ENCODE measurements at places on chromosomes 1 and 21.
A peak's percentile ranks its signal among the peaks of the same experiment; 100 is the strongest.

DNA sequence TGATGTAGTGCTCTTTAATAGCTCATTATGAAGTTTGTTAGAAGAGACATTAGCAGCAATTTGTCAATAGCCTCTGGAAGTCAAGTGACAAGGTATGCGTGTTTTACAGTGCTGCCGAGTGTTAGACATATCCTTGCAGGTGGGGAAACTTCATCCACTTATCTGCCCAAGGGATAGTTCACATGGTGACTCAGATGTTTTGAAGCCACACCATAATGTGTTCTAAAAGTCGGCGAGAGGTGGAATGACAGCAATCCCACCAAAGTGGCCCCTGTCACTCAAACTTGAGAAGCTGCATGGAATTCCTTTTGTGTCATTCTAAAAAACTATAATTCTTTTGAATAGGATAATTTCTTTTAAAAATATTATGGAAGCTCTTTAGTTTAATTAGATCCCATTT is 98.1 kb downstream of the RUNX1 start:
- DNase-seq = no peak

DNA sequence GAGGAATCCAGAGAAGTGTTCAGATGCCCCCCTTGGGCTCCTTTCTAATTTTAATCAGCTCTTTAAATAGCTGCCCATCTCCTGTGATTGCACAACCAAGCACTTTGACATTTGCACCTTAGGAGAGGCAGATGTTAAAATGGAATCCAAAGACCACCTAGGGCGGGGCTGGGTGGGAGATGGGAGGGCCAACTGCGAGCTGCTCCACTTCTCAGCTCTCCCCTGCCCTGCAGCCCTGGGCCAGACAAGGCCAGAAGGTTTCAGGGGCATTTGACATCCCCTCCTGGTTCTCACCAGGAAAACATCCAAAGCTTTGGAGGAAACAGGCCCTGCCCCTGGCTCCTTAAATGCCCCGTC is 106.9 kb downstream of the DHRS3 start:
- DNase-seq = no peak

DNA sequence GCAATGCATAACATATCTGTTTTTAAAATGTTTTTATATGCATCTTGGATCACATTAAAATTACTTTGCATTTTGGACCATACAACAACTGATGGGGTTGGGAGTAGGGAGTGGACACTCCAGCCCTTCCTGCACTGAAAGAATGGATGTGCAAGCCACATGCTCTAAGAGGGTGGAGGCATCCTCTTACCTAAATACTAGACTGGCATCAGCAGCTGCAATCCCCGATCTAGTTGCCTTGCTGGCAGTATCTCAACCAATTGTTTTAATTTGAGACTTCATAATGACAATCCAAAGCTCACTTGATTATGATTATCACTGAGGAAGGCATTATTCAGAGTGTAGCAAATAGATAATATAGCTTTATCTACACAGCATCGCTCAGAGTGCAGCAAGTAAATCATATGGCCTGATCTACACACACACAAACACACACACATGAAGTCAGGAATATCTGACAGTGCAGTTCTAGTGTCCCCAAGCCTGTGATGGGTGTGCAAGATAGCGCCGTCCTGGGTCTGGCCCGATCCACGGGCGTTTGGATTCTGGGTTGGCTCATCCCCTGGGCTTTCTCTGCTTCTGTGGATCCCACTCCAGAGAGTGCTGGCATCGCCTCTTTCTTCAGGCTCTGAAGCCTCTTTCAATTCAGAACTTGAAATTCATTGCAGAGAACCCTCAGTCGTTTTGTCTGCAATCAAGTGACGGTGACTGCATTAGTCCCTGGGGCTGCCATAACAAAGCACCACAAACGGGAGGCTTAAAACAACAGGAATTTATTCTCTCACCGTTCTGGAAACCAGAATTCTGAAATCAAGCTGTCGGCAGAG is 181.3 kb downstream of the ETS2 start:
- DNase-seq = no peak

DNA sequence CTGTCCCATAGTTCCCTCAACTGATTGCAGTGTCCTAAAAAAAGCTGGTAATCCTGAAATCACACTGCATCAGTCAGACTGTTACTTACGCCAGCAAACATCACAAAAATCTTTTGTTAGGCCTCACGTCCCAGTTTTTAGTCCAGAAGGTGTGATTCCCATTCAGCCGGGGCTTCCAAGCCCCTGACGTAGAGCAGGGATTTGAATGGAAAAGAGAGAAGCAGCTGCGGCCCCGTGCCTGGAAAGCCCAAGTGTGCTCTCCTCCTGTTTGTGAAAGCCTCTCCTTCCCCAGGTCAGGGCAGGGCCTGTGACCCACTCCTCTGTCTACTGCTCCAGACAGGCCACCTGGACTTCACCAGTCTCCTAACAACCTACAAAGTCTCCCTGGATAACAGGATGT is 20.7 kb downstream of the KCNA10 start:
- no peak for DNase-seq

- no peak for DNase-seq
These were observed 8.0 kb downstream of the DHX9 start for GRCh38 chr1:182847105-182847504.

DNA sequence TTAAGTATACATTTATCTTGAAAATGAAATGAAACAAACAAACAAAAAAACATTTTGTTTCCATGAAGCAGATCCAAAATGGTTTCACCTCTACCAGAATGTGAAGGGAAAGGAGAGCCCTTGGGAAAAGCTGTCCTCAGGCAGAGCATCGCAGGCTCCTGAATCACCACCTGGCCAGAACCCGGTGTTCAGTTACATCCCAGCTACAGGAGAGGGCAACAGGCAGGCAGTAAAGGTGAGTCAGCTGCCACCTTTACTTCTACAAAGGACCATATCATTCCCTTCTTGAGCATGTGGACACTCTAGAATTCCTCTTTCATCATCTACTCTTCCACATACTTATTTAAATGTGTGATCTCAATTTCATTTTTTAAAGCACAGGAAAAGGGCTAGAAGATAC is 151.2 kb downstream of the PIGK start:
- DNase-seq = no peak

GRCh38 chr21:41651406-41651805 is 115.4 kb downstream of the RIPK4 start:
- DNase-seq = no peak

DNA sequence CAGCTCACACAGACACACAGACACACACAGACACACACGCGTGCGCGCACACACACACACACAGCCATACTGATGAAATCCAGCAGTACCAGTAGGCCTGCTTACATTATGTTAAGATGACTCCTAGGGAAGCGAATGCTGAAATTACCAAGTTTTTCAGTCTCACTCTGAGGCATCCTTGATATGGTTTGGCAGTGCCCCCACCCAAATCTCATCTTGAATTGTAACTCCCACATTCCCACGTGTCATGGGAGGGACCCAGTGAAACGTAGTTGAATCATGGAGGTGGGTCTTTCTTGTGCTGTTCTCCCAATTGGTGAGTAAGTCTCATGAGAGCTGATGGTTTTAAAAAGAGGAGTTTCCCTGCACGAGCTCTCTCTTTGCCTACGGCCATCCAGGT is 64.1 kb downstream of the TIAM1 start:
- no peak for DNase-seq

GRCh38 chr1:2098839-2099785 is 48.9 kb downstream of the PRKCZ start:
- DNase-seq = no peak

- no peak for DNase-seq
These were observed 19.0 kb downstream of the CLIC6 start for GRCh38 chr21:34687745-34688144.

DNA sequence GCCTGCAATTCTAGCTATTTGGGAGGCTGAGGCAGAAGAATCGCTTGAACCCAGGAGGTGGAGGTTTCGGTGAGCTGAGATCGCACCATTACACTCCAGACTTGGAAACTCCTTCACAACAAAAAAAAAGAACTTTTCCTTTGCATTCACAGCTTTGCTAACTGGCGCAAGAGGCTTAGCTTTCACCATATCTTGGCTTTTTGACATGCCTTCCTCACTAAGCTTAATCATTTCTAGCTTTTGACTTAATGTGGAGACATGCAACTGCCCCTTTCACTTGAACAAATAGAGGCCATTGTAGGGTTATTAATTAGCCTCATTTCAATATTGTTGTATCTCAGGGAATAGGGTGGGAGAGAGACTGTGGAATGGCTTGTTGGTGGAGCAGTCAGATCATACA is 8.7 kb downstream of the KPNA6 start:
- no peak for DNase-seq

DNA sequence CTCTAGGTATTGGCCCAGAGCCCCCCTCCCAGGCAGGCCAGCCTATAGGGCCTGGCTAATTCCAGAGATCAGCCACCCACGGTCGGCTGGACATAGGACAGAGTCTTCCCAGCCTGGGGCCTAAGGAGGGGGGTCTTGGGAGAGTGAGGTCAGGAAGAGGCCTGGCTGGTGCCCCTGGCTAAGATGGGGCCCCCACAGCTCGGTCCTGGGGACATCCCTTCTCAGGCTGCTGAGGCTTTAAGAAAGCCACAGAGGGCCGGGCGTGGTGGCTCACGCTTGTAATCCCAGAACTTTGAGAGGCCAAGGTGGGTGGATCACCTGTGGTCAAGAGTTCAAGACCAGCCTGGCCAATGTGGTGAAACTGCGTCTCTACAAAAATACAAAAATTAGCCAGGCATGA is 2.5 kb downstream of the C1orf167 start:
- DNase-seq = no peak

DNA sequence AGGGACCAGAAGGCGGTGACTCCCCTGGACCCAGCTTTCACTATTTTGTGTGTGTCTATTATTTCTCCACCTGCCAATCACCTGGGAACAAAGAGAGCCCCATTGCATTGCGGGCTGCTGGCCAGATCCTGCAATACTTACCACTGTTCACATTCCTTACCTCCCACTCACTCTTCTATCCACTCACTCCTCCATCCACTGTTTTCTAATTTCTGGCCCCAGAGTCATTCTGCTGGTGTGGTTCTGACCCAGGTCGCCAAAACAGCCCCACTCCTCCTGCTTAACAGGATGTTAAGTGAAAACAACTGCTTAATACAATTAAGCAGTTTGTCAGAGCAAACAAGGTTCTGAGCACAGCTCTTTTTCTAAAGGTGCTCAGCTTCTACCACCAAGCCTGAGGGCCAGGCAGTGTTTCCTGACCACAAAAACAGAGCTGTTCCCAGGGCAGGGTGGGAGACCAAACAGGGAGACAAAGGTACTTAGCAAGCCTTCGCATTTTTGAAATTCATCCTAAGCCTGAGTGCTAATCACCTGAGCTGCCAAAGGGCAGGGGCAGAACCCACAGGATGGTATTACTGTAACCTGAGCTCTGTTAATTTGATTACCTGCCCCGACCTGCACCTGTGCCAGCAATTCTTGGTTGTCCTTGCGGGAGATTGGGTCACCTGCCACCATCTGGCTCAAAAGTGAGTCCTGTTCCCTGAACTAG is 38.5 kb upstream of the EFCAB14 start:
- no peak for DNase-seq

- no peak for DNase-seq
These were observed 23.0 kb downstream of the LRRN2 start for GRCh38 chr1:204662530-204662929.

DNA sequence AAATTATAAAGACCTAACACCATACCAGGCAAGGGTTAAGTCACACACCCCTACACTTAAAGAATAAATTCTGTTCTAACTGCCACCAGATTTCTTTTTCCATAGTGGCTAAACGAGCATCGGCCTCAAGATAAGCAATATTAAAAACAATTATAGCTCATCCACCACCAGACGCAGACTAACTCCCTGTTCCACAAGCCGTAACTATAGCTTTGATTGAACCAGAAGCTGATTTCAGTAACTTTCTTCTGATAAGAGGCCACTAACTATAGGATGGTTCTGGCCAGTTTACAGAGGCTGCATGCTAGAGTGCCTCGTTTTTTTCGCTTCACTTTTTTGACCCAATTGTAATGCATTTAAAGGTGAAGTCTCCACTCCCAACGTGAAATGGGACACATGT is 238.8 kb downstream of the MRPL39 start:
- DNase-seq = no peak

GRCh38 chr1:112544751-112545150 is 36.0 kb downstream of the WNT2B start:
- peak; percentile 63 for DNase-seq

- DNase-seq = peak; percentile 90
These were observed 9.6 kb upstream of the PLA2G4A start for GRCh38 chr1:186819126-186819525.

DNA sequence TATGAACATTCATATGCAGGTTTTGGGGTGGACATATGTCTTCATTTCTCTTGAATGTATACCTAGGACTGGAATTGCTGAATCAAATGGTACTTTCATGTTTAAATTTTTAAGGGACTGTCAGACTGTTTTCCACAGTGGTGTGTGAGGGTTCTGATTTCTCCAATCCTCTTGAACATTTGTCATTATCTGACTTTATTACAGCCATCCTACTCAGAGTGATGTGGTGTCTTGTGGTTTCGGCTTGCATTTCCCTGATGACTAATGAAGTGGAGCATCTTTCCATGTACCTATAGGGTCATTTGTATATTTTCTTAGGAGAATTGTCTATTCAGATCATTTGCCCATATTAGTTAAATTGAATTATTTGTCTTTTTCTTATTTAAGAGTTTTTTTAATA is 35.4 kb upstream of the ZNF281 start:
- peak; percentile 77 for DNase-seq

GRCh38 chr1:23446661-23447310 is 22.2 kb upstream of the TCEA3 start:
- no peak for DNase-seq

- DNase-seq = no peak
These were observed 146.0 kb upstream of the KIAA0040 start for GRCh38 chr1:175338387-175339135.

GRCh38 chr1:81071072-81071858 is 729.5 kb upstream of the ADGRL2 start:
- DNase-seq = peak; percentile 1

DNA sequence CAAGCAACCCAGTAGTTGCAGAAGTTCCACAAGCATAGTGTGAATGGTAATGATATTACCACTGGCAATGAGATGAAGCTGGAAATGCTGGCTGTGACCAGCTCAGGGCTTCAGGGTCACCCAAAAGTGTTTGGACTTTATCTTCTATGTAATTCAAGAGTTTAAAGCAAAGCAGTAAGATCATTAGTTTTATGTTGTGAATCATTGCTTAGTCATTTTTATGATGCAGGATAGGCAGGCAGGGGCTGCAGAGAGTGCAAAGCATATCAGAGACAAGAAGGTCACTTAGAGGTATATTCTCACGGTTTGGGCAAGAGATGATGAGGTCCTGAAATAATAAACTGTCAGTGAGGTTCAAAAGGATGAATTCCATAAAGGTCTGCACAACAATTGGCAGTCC is 147.4 kb downstream of the OLFM3 start:
- no peak for DNase-seq

GRCh38 chr1:162765788-162766187 is 24.7 kb upstream of the HSD17B7 start:
- no peak for DNase-seq

DNA sequence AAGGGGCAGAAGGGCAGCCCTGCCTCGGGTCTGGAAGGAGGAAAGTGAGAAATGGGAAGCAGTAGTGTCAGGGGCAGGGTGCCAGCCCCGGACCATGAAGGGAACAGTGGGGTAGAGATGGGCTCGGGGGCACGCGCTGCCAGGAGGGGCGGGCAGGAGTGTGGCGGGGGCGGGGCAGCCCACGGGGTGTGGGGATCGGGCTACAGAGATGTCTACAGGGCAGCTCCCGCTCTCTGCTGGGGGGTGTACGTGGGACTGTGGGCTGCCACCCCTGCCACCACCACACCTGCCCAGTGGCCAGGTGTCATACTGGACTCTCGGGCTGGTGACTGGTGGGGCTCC is 7.4 kb downstream of the ARHGEF16 start:
- no peak for DNase-seq

GRCh38 chr1:14689996-14690615 is 91.6 kb downstream of the KAZN start:
- no peak for DNase-seq

Data from fibroblast of skin of back (primary cell).